ENCODE measurements at places on chromosomes 4 and X.
A peak's percentile ranks its signal among the peaks of the same experiment; 100 is the strongest.

DNA sequence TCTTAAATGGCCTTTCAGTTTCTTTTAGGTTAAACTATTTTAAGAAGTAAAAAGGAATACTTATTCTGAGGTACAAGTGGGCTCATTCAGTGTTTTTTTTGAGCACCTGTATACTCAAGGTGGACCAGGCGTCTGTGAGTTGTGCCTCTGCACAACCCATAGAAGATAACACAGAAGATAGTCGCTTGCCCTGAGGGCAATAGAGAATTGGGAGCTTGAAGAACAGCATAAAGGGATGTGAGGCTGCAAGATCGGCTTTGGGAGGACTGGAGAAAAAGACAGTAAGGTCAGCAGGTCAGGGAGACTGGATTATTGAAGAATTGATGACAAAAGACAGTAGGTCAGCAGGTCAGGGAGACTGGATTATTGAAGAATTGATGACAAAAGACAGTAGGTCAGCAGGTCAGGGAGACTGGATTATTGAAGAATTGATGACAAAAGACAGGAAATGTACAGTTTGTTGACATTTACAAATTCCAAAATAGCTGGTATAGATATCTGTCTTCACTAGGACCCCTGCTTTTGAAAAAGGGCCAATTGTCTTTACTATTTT lies 3.1 kb downstream of the CPE start:
- H3K4me1 ChIP-seq, result peaks cover 18% of the 10 kb centered on the region
- H3K36me3 ChIP-seq, result no peaks in the 10 kb centered on the region
- no peak overlapping the region for H3K27ac ChIP-seq
- no peak overlapping the region for H3K4me3 ChIP-seq

DNA sequence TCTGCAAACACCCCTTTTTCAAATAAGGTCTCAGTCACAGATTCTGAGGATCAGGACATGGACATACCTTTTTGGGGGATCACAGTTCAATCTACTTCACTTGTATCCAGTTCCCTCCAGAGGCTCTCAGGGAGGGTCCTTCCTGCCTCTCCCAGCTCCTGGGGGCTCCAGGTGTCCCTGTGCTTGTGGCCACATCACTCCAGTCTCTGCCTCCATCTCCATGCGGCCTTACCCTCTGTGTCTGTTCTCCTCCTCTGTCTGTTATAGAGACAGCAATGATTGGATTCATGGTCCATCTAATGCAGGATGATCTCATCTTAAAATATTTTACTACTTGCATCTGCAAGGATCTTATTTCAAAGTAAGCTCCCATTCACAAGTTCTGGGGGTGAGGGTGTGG lies 269.6 kb downstream of the ASMT start:
- peaks cover 10% of the 10 kb centered on the region for H3K4me1 ChIP-seq
- H3K27me3 ChIP-seq, result no peaks in the 10 kb centered on the region
- peak overlapping the region; percentile 41 for H3K27ac ChIP-seq
- H3K4me3 ChIP-seq, result no peak overlapping the region
- H3K36me3 ChIP-seq, result no peaks in the 10 kb centered on the region

GRCh38 chr4:16139066-16139945 lies 55.5 kb upstream of the PROM1 start:
- no peak overlapping the region for H3K27ac ChIP-seq
- peaks cover 17% of the 10 kb centered on the region for H3K4me1 ChIP-seq
- DNase-seq, result no peak
- H3K4me3 ChIP-seq, result no peak overlapping the region
- no peaks in the 10 kb centered on the region for H3K36me3 ChIP-seq
- H3K27me3 ChIP-seq, result no peaks in the 10 kb centered on the region

GRCh38 chrX:70171624-70172023 lies 5.7 kb upstream of the DGAT2L6 start:
- no peaks in the 10 kb centered on the region for H3K36me3 ChIP-seq
- no peak overlapping the region for H3K4me3 ChIP-seq
- no peak overlapping the region for H3K27ac ChIP-seq
- no peaks in the 10 kb centered on the region for H3K27me3 ChIP-seq
- DNase-seq, result no peak

- no peaks in the 10 kb centered on the region for H3K4me1 ChIP-seq
- no peak overlapping the region for H3K4me3 ChIP-seq
- DNase-seq, result no peak
- H3K27ac ChIP-seq, result no peak overlapping the region
Measured at GRCh38 chr4:175531405-175532091, 280.5 kb downstream of the GPM6A start.

DNA sequence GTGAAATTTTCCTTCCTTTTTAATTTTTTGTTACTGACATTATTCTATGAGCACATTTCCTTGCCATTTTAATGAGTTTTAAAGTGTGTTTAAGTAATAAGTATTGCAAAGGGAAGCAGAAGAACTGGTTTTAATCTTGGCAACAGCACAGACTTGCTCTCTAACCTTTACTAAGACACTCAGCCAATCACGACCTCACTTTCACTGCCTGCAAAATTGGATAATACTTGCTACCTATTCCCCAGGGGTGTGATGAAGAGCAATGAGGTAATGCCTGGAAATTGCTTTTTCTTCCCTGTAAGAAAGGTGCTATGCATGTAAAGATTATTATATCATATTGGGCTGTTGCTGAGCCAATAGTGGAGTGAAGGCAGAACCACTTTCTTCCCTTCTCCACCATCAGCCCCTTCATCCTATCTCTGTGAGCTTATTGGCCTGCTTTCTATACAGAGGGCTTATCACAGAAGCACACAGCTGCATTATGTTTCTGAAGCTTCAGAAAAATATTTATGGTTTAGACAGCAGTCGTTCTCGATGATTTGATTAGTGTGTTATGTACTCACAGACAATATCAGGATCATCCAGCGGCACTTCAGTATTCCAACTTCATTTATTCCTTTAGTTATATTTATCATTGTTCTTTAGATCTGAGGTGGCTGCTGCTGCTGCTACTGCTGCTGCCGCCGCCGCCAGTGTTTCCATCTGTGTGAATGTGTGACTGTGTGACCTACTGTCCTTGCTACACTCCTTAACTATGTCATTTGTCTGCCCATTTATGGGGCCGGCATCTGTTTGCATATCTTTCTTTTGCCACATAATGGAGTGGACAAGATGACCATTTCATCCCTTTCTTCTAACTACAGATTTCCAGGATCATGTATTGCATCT lies 255.1 kb downstream of the C4orf33 start:
- no peak overlapping the region for H3K27ac ChIP-seq
- no peaks in the 10 kb centered on the region for H3K27me3 ChIP-seq
- no peak for DNase-seq
- no peaks in the 10 kb centered on the region for H3K36me3 ChIP-seq
- no peak overlapping the region for H3K4me3 ChIP-seq

DNA sequence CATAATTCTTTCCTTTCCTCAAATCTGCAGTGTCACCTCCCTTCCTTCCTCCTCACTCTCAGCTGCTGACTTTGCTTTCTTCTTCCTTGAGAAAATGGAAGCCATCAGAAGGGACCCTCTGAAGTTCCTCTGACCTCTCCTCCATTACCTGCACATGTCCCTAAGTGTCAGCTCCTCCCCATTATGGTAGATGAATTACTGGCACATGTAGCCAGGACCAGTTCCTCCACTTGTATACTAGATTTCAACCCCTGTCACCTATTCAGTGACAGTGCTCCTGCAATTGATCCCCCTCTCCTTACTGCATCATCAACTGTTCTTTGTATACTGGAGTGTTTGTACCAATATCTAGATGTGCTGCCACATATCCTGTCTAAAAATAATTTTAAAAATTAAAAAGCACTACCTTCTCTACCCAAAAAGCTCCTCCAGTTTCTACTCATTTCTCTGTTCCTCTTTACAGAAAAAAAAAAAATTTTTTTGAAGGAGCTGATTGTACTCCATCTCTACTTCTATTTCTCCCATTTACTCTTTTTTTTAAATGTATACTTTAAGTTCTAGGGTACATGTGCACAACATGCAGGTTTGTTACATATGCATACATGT lies 78.6 kb downstream of the CLCN5 start:
- no peaks in the 10 kb centered on the region for H3K36me3 ChIP-seq
- DNase-seq, result no peak
- H3K4me3 ChIP-seq, result no peak overlapping the region
- no peak overlapping the region for H3K27ac ChIP-seq

DNA sequence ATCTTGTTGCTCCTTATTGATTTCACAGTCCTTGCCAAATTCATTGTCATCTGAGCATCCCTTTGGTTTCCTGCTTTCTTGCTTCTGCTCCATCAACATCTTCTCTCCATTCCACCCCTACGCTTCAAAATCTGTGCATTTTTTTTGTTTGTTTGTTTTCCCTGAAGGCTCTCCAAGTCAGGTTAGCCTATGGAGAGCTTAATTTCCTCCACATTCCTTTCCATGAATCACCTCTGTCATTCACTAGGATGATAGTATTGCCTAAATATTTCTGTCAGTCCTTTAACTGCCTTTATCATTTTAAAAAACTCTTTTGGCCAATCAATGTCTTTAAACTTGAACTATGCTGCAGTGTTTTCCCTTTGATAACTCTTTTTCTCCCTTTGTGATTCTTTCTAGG lies 67.7 kb downstream of the PPARGC1A start:
- H3K36me3 ChIP-seq, result no peaks in the 10 kb centered on the region
- H3K27me3 ChIP-seq, result no peaks in the 10 kb centered on the region
- DNase-seq, result no peak
- H3K27ac ChIP-seq, result no peak overlapping the region
- no peaks in the 10 kb centered on the region for H3K4me1 ChIP-seq
- H3K4me3 ChIP-seq, result no peak overlapping the region

- no peak overlapping the region for H3K27ac ChIP-seq
- DNase-seq, result no peak
- H3K36me3 ChIP-seq, result no peaks in the 10 kb centered on the region
- no peaks in the 10 kb centered on the region for H3K27me3 ChIP-seq
Measured at GRCh38 chrX:37817579-37817978, 29.8 kb downstream of the DYNLT3 start.

GRCh38 chr4:15479089-15479912 lies 9.6 kb downstream of the CC2D2A start:
- peak overlapping the region; percentile 40 for H3K4me3 ChIP-seq
- no peaks in the 10 kb centered on the region for H3K4me1 ChIP-seq
- no peaks in the 10 kb centered on the region for H3K27me3 ChIP-seq
- peaks cover 7% of the 10 kb centered on the region for H3K36me3 ChIP-seq

DNA sequence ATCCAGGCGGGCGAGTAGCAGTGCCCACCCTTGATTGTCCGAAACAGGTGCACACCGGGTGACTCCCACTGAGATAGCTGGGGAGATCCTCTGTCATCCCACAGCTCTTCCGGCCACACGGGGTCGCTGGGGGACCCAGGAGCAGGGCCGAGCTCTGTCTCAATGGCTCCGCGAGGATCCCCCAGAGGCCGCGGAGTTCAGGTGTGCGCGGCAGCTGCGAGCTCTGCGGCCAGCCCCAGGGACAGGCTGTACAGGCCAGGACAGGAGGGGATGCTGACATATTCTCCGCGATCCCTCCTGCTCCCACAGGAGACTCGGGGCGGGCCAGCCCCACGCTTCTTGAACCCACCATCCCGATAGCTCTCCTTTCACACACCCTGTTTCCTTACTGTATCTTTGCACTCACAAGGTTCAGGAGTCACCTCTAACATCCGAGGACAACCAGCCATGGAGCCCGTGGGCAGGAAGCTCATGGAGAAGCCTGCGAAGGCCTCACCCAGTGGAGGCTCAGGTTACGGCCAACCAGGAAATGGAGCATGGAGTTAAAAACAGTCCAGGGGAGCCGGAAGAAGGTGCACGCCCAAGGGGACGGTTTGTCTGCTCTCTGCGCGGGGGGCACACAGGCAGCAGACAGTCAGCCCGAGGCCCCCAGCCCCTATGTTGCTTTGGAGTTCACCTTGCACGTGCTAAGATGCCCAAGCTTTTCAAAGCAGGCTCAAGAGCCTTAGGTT lies 77.9 kb upstream of the AMELX start:
- no peak overlapping the region for H3K27ac ChIP-seq
- H3K27me3 ChIP-seq, result no peaks in the 10 kb centered on the region
- H3K4me1 ChIP-seq, result no peaks in the 10 kb centered on the region
- no peak overlapping the region for H3K4me3 ChIP-seq

GRCh38 chr4:23040539-23040938 lies 347.8 kb downstream of the GBA3 start:
- DNase-seq, result no peak
- peak overlapping the region; percentile 47 for H3K27ac ChIP-seq
- H3K27me3 ChIP-seq, result no peaks in the 10 kb centered on the region
- no peaks in the 10 kb centered on the region for H3K36me3 ChIP-seq
- H3K4me3 ChIP-seq, result no peak overlapping the region
- H3K4me1 ChIP-seq, result peaks cover 8% of the 10 kb centered on the region

GRCh38 chrX:39939678-39940077 lies 158.1 kb downstream of the BCOR start:
- H3K4me1 ChIP-seq, result no peaks in the 10 kb centered on the region
- no peak overlapping the region for H3K4me3 ChIP-seq
- no peak for DNase-seq
- H3K36me3 ChIP-seq, result no peaks in the 10 kb centered on the region
- no peaks in the 10 kb centered on the region for H3K27me3 ChIP-seq
- H3K27ac ChIP-seq, result no peak overlapping the region

DNA sequence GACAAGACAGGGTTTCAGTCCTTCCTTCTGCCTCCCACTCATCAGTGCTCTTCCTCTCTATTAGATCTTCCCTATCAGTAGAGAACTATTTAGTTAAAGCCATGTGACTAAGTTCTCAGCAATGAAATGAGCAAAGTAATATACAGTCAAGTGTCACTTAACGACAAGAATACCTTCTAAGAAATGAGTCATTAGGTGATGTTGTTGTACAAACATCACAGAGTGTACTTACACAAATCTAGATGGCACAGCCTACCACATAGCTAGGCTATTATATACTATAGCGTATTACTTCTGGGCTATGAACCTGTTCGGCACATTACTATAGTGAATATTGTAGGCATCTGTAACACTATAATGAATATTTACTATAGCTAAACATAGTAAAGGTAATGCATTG lies 71.3 kb downstream of the POU4F2 start:
- H3K27me3 ChIP-seq, result no peaks in the 10 kb centered on the region
- no peaks in the 10 kb centered on the region for H3K36me3 ChIP-seq
- DNase-seq, result no peak
- H3K27ac ChIP-seq, result no peak overlapping the region

DNA sequence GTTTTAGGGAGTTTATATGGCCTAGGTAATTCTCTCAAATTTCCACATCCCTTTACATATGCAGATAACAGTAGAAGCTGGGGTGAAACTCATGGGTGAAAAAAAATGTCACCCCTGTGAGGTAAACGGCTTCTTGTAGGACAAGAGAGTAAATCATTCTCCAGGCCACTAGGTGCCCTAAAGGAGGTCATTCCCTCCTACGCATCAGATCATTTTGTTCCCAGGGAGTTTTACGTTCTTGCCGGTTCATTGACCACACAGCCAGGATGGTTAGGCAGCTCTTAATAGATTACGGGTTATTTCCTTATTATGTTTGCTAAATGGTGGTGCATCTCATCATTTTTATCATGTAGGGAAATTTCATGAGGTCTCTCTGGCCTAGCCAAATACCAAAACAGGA lies 225.8 kb upstream of the NOCT start:
- no peaks in the 10 kb centered on the region for H3K27me3 ChIP-seq
- no peak for DNase-seq
- no peak overlapping the region for H3K27ac ChIP-seq
- H3K36me3 ChIP-seq, result no peaks in the 10 kb centered on the region

DNA sequence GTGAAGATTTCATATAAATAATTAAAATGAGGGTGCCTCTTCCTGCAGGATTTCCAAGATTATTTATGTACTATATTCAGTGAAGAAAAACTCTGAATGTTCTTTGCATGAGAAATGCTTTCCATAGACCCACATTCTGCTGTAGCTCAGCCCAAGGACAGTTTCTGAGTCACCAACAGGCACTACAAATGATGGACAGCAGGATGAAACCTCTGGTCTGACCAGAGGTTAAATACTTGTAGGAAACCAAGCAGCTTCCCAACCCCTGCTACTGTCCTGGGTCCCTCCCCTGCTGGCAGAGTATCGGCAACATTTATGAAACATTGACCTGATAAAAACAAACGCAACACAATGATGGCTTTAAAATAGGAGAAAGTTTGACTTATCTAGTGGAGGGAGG lies 73.1 kb downstream of the CXXC4 start:
- H3K27me3 ChIP-seq, result no peaks in the 10 kb centered on the region
- no peaks in the 10 kb centered on the region for H3K36me3 ChIP-seq
- H3K27ac ChIP-seq, result no peak overlapping the region
- H3K4me1 ChIP-seq, result no peaks in the 10 kb centered on the region

Measured in RWPE2 (cell line).